SIG-M5 (cell line): ENCODE measurements at places on chromosomes 7 and 10.
A peak's percentile ranks its signal among the peaks of the same experiment; 100 is the strongest.

- no peak for DNase-seq
Observed at GRCh38 chr7:79877874-79878465, 256.7 kb upstream of the GNAI1 start.

- no peak for DNase-seq
Observed at GRCh38 chr7:105245398-105246114, 143.2 kb downstream of the SRPK2 start.

GRCh38 chr10:69588358-69588757 lies 15.1 kb upstream of the NEUROG3 start:
- no peak for DNase-seq

GRCh38 chr7:51080622-51081269 lies 235.9 kb downstream of the COBL start:
- DNase-seq, result no peak

DNA sequence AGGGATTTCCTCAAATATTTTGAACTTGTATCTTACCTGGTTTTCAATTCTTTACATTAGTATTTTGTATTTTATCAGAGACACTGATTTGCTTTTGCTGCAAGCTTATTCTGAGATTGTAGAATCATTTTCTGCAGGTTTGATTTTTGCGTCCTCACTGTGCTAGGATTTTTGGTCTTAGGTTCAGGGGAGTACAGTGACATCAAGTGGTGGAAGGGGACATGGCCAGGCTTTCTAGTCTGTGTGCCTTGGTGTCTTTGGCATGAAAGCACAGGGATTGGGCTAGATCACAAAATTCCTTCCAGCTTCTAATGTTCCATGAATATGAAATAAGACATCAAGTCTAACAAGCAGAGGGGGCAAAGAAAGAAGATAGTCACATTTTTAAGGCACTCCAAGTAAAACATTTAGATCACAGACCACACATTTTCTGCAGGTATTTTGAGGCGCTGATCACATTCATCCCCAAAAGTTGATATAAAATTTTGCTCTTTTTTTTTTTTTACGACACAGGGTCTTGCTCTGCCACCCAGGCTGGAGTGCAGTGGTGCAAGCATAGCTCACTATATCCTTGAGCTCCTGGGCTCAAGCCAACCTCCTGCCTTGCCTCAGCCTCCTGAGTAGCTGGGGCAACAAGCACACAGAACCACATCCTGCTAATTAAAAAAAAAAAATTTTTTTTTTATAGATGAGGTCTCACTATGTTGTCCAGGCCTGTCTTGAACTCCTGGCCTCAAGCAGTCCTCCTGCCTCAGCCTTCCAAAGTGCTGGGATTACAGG lies 124.4 kb downstream of the PON1 start:
- DNase-seq, result no peak

GRCh38 chr7:114417290-114417689 lies 2.7 kb downstream of the FOXP2 start:
- DNase-seq, result no peak

DNA sequence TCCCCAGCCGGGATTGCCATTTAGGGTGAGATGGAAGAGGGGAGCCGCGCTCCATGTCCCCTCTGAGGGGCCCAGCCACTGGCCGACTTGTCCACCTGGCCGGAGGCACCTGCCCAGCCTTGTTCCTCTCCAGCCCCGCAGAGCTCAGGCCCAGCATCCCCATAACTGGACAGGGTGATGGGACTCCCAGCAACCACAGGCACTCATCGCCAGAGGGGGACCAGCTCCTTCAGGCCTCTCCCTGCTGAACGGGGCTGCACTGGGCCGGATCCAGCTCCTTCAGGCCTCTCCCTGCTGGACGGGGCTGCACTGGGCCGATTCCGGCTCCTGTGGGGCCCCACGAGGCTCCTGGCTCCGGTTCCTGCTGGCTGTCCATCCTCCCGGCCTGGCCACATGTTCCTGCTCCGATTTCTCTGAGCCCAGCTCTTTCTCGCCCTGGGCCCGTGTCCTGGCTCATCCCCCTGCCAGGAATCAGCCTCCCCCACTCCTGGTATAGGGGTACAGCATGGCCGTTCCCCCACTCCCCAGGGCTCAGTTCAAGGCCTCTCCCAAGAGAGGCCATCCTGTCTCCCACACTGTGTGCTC lies 56.1 kb upstream of the ADGRA1 start:
- no peak for DNase-seq

DNA sequence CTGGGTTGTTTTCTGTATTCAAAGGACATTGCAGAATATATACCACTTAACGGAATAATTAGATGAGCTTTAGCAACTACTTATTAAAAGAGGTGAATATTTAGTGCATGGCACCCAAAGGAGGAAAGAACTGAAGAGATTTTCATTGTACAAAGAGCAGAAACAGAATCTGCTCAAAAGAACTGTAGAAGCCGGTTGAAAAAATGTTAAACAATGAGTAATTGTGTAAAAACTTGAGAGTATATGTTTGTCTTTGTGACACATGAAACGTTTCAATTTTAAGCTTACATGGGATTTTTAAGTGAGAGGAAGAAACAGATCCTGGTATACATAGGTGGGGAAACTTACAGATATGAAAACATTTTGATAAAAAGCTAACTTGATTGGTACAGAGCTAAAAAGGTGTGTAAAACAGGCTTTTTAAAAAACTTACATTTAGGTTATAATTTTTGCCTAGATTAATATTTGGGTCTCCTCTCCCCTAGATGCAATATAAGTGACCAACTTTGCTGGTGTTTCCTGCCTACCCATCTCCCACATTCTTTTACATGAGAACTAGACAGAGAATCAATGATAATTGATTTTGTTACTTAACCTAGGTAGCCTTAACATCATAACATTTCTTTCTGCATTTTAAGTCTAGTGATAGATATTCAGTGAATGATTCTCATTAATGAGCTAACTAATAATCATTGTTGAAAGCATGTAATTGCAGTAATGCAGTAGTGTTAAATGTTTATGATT lies 6.8 kb downstream of the ARL5B start:
- no peak for DNase-seq

DNA sequence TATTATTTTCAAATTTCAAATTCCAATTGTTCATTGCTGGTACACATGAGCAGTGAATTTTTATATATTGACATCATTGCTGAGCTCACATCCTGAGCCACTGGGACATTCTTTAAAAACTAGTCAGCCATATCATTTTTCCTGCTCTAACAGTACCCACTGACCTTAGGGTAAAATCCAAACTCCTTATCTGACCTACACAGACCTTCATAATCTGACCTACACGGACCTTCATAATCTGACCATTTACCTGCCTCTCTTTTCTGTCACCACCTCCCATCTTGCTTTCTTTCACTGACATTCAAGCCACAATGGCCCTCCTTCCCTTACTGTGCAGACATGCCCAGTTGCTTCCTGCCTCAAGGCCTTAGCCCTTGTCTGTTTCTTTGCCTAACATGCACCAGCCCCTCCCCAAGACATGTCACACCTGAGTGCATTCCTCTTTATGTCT lies 16.1 kb upstream of the CUZD1 start:
- DNase-seq, result no peak

- DNase-seq, result no peak
Observed at GRCh38 chr7:31261341-31261740, 79.2 kb downstream of the NEUROD6 start.

DNA sequence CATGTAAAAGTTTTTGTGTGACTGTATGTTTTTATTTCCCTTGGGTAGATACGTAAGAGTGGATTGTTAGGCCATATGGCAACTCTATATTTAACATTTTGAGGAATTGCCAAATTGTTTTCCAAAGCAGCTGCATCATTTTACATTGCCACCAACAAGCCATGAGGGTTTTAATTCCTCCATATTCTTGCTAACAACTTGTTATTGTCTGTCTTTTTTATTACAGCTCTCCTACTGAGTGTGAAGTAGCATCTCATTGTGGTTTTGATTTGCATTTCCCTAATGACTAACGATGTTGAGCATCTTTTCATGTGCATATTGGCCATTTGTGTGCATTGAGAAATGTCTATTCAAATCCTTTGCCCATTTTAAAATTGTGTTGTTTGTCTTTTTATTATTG lies 94.9 kb downstream of the CARD11 start:
- DNase-seq, result no peak

- no peak for DNase-seq
Observed at GRCh38 chr10:74171625-74172024, 20.6 kb downstream of the ADK start.

DNA sequence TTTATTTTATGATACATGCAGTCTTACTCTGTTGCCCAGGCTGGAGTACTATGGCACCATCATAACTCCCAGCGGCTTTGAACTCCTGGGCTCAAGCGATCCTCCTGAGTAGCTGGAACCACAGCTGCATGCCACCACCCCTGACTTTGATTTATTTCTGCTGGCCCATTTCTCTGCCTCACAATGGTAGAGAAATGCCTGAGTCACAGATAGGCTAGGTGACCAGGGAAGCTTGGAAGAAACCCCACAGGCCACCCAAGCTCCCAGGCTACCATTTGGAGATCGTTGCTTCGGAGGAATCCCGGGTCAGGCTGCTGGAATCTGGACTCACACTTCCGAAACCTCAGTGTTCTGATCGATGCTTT lies 17.4 kb upstream of the BAIAP2L1 start:
- no peak for DNase-seq

DNA sequence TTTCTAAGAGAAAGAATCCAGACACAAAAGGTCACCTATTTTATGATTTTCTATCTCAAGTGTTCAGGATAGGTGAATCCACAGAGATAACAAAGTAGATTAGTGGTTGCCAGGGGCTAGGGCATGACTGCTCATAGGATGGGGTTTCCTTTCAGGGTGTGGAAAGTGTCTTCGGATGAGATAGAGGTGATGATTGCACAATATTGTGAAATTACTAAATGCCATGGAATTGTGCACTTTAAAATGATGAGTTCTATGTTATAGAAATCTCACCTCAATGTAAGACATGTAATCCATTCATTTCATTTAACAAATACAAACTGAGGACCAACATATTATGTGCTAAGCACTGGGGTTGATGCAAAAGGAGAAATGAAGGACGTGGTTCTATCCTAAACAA lies 76.4 kb upstream of the GALNT17 start:
- no peak for DNase-seq

- no peak for DNase-seq
Observed at GRCh38 chr7:116317907-116318306, 107.6 kb downstream of the TES start.

DNA sequence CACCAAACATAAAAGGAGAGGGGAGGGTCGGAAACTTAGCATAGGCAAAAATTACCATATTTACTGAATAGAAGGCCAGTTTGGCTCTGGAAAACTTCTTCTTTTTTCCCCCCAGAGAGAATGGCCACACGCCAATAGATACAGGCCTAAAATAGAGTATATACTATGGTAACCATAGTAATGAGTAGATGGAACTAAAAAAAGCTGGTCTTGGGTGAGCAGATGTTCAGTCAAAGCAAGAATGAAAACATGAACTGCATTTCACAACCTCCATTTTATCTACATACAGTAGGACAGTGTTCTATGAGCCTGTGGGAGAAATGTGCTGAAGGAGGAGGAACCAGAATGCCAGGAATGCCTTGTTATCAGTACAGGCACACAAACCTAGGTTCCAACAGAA lies 141.7 kb upstream of the SEMA3A start:
- peak; percentile 68 for DNase-seq

GRCh38 chr7:47953822-47954221 lies 5.6 kb upstream of the PKD1L1 start:
- no peak for DNase-seq

DNA sequence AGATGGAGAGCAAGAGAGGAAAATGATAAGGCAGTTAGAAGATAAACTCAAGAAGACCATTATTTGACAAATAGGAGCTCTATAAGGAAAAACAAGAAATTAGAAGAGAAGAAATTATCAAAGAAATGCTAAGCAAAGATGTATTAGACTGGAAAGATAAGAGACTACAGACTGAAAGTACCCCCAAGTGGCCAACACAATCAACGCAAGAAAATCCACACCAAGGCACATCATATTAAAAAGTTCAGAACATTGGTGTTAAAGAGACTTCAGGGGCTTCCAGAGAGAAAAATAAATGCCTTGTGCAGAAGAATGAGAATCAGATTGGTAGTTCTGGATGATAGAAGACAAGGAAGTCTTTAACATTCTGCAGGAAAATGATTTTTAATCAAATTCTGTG lies 46.0 kb downstream of the SH2D4B start:
- DNase-seq, result no peak

- DNase-seq, result no peak
Observed at GRCh38 chr7:119256001-119256400, 1017.0 kb upstream of the KCND2 start.

- DNase-seq, result no peak
Observed at GRCh38 chr10:77185696-77186095, 451.9 kb downstream of the KCNMA1 start.

DNA sequence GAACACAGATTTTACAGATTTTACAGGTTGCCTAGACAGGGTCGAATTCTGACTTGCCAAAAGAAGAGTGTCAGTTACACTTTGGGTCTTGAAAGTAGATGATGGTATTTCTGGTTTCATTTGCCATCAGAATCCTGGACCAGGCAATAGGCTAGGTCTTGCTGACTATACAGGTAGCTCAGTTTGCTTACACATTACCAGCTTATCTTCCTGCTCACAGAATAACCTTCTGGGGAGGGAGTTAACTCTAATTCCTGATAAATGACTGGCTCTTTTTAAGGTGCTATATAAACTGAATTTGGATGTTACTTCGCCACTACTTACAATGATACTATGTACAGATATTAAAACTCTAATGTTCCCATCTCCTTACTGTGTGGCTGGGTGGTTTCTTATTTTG lies 39.8 kb downstream of the GBF1 start:
- no peak for DNase-seq

GRCh38 chr7:2452074-2452507 lies 24.1 kb downstream of the GRIFIN start:
- no peak for DNase-seq
